Fibroblast of skin of scalp (primary cell): ENCODE measurements at places on chromosomes 5 and 9.

DNA sequence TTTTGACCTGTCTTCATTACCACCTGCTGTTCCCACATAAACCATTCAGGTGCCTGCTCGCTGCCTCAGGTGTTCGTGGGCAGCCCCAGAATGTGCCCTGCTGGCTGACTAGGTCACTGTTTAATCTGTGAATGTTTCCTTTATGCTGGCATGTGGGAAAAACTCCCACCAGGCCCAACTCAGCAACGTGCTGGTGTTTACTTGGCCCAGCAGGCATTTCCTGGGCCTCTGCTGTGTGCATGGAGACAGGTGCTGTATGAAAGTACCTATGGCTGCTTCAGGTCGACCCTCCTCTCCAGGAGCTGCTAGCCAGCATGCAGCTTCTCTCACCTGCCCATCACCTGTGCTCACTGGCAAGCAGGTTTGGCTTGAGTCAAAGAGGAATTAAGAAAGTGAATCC lies 65.8 kb downstream of the RAD23B start:
- DNase-seq, result no peak

DNA sequence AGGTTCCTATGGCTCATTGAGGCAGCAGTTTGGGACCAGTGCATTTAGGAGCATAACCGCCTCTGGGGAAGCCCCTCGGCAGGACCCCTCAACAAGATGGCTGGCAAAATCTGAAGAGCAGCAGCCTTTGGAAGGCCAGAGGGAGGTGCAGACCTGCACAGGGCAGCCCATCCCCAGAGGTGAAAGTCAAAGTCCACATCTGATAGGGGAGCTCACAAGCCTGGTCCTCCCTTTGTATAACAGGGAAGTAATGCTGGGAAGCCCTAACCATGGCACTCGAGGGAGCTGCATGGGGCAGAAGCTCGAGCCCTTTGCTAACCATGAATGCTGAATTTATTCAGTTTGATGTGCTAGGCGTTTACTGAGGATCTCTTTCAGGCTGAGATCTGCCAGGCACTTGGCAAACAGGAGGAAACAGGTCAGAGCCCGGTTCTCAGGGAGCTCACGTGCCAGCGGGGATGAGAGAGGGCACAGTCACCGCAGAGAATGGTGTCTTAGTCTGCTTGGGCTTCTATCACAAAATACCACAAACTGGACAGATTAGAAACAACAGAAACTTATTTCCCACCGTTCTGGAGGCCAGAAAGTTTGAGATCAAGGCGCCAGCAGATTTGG lies 114.1 kb downstream of the GABBR2 start:
- DNase-seq, result no peak

GRCh38 chr5:90144625-90145327 lies 264.8 kb downstream of the CETN3 start:
- peak; percentile 35 for DNase-seq

GRCh38 chr5:34686762-34687268 lies 30.7 kb downstream of the RAI14 start:
- peak; percentile 93 for DNase-seq

DNA sequence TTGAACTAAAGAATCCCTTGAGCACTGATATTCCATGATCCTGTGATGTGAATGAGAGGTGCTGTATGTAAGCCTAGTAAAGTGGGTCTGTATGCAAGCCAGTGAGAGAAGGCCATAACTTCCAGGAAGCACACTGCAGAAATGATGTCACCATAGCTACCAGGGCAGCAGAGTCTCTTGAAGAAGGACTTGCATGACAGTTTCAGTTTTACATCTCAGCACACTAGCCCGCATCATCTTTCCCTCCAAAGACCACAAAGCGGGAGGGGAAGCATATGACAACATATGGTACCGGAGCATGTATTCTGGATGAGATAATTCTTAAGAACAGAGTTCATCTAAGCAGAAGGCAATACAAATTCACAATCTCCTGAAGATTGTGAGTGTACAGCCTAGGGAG lies 37.6 kb upstream of the MAST4 start:
- DNase-seq, result no peak

DNA sequence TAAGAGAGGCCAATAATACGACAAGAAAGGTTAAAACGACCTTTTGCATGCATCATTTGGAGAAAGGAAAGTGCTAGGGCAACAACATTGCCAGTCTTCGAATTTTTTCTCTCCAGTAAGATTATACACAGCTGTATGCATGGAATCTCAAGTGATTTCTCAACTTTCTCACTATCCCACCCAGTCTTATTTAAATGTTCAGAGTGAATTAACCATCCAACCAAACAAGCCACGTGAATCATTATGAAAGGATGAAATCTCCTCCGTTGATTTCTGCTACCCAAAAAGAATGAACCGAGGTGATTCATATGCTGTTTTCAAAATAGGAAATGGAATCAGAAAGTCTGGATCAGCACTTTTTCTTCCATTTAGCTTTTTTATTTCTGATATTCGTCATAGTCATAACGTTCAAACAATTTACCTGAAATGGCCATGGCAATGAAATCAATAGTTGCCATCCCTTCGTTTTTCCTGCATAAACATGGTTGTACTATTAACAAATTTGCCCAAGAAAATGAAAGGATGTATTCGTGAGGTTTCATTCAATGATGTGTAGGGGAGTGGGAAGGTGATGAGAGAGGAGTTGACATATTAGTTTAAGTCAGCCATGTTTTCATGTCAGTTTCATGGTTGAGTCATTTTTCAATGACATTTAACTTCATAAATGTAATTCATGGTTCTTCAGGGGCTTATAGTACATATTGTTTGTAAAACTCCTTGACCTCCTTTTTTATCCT lies 170.9 kb upstream of the WWC1 start:
- peak; percentile 38 for DNase-seq

GRCh38 chr5:160774666-160775315 lies 77.2 kb downstream of the ATP10B start:
- no peak for DNase-seq

DNA sequence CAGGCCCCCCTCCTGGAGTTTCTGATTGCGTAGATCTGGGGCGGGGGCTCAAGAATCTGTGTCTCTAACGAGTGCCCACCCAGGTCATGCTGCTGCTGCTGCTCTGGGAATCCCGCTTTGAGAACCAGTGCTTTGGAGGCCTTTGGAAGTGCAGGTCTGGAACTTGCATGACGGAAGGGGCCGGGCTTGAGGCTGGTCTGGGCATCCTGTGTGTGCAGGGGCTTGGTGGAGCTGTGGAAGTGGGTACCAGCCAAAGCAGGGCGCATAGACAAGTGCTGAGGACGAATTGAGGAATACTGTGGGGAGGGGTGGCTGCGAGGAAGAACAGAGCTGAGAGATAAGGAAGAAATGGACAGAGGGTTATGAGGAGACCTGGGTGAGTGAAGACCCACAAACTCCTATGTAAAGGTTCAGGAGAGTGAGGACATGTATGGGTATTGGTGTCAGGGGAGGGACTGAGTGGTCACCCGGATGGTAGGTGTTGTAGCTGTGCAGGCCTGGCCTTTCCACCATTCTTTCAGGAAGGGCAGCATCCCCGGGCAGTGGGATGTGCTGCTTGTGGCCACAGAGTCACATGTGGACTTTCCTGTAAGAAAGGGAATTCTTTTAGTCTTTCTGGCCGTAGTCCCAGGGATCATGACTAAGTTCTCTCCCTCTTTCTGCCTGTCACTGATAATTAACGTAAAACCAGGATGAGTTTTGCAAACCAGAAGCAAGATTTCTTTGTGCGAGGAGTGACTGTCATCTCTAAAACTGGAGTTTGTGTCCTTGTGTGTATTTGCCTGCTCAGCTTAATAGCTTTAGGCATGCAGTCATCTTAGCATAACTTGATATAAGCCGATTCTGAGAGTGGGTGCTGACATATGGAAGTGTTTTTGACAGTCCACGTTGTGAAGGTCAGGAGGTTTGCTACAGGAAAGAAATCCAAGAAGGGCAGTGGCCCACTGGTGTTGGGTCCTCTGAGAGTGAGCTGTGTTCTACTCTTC lies 43.3 kb upstream of the TJP2 start:
- DNase-seq, result peak; percentile 88

DNA sequence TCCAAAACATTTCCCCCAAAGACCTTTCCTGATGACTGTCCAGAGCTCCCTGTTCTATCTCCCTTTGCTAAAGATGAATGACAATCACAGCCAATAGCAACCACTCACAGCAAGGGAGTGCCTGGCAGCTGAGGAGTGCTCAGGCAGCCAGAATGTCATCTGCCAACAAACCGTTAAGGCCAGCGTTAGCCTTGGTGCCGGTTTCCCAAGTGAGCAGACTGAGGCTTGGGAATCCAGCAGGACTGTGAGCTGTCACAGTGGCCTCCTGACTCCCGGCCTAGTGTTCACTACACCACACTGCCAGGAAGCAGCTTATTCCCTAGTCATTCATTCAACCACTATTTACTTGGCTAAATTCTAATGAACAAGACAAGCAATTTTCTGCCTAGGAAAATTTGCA lies 24.7 kb downstream of the STK10 start:
- no peak for DNase-seq

GRCh38 chr5:42061121-42061520 lies 136.0 kb downstream of the FBXO4 start:
- DNase-seq, result no peak

DNA sequence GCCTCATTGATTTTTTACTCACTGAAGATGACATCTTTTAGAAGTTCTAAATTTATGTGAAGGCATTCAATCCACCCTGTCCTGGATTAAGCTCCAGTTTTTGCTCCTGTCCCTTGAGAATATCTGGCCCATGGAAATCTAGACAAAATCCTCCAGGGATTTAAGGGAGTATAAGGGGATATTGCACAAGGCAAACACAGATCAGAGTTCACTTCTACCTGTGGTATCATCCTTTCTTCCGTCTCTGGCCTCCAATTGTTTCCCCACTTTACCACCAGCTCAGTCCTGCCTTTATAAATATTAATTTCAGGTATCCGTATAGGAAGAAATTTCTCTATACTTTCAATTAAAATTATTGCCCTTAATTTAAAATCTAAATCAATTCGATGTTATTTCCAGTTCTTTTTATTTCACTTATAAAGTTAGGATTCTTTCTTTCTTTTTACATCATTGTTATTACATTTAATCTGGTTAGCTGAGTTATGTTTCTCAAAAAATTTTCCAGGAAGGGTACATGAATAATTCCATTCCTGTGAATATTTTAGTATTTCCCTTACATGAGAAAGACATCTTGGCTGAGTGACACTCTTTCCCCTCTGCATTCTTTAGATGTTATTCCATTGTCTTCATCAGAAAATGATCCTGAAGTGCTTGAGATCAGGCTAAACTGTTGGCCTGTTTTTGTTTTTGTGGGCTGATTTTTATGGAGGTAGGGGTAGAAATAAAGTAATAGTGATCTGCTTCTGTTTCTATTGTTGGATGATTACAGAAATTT lies 194.3 kb upstream of the MAP3K1 start:
- peak; percentile 91 for DNase-seq
